ENCODE measurements at places on chromosomes 7 and 10.

GRCh38 chr7:136294977-136295376 lies 317.8 kb upstream of the MTPN start:
- DNase-seq = no peak

GRCh38 chr10:71606257-71607081 lies 113.1 kb downstream of the C10orf105 start:
- DNase-seq = no peak

GRCh38 chr10:117165538-117166417 lies 27.7 kb upstream of the VAX1 start:
- no peak for DNase-seq

- no peak for DNase-seq
Measured at GRCh38 chr10:45566415-45566814, 106.2 kb downstream of the ZFAND4 start.

DNA sequence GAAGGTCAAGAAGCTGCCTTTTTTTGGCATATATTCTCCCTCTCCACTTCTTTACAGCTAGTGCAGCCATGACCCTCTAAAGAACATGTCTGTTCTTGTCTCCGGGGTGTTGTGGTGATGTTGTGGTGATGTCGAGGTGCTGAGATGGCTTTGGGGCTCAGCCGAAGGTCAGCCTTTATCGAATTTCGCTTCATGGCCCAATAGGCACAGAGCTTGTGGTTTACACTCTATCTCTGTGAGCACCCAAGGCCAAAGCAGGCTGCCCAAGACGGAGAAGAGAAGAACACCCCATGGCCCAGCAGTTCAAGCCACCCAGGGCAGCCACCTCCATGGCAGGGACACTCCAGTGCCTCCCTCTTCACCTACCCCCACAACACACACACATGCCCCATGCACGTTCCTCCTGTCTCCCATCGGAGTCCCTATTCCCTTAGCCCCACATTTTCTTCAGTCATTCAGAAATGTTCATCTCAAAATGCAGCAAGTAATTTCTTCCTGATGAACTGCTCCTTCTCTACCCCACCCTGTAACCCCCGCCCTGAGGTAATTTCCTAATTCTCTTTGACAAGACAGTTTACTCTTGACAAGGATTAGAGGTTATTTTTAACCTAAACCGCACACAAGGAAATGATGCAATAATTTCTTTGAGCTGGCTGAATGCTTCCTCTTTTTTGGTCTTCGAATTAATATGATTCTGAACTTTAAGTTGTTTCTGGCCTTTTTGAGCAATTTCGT lies 18.6 kb upstream of the ADRB1 start:
- peak; percentile 25 for DNase-seq

GRCh38 chr7:19464241-19464640 lies 244.6 kb downstream of the POLR1F start:
- DNase-seq = no peak

- DNase-seq = no peak
Measured at GRCh38 chr10:49783645-49784044, 21.5 kb upstream of the OGDHL start.

DNA sequence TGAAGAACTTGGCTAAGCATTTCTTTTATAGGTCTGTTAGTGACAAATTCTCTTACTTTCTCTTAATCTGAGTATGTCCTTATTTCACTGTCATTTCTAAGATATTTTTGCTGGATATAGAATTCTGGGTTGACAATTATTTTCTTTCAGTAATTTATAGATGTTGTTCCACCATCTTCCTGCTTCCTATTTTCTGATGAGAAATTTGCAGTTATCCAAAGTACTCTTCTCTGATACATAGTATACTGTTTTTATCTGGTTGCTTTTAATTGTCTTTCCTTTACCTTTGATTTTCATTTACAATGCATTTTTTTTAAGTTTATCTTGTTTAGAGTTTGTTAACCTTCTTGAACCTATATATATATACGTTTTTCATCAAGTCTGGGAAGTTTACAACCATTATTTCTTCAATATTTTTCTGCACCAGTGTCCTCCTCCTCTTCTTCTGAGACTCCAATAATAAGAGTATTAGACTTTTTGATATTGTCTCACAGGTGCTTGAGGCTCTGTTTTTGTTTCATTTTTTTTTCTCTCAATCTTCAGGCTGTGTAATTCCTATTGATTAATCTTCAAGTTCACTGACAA lies 101.6 kb upstream of the INSIG1 start:
- no peak for DNase-seq

- no peak for DNase-seq
Measured at GRCh38 chr10:51786684-51787035, 87.3 kb upstream of the CSTF2T start.

GRCh38 chr10:4623200-4623599 lies 202.8 kb upstream of the AKR1E2 start:
- no peak for DNase-seq

DNA sequence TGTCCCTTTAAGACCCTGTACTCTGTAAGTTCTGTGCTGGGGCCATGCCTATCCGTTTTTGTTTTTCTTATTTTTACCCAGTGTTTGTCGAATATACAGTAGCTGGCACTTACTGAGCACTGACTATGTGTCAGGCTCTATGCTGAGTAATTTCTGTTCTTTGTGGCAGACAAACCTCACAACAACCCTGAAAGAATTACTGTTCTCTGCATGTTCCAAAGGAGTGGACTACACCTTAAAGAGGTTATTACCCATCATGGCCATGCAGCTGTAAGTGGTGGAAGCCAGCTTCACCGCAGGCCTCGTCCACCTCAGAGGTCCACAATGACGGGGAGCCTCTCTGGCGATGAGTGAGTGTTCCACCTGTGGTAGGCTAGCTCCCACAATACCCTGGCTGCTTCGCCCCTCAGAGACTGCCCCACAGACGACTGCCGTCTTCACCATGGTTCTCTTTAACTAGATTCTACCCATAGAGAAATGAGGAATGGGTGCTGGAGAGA lies 30.1 kb upstream of the RBM20 start:
- DNase-seq = no peak

GRCh38 chr10:110499796-110500514 lies 2.2 kb downstream of the DUSP5 start:
- DNase-seq = no peak

DNA sequence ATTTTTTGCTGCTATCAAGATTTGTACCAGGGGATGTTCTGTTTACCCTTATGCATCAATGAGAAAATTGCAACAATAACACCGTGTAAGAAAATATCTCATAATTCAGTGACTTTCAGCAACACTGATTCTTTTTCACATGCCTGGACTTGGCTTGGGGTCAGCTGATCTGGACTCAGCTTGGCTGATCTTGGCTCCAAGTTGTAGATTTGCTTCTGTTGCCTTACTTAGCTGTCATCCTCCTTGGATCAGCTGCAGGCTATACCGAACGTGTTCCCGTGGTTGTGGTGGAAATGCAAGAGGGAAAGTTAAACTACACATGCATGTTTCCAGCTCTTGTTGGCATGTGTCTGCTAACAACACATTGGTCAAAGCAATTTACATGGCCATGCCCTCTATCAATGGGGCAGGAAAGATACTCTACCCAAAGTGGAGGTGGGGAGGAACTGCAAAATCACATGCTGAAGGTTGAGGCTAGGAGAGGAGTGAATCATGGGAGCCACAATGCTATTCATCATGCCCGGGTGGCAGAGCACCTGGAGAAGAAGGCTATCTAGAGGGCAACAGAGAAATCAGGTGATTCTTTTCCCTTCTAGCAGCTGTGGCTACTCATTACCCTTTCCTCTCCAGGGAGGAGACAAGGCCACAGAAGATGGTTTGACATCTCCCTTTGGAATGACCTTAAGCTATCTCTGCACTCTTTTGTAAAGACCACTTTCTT lies 1276.3 kb upstream of the AUTS2 start:
- DNase-seq = no peak

DNA sequence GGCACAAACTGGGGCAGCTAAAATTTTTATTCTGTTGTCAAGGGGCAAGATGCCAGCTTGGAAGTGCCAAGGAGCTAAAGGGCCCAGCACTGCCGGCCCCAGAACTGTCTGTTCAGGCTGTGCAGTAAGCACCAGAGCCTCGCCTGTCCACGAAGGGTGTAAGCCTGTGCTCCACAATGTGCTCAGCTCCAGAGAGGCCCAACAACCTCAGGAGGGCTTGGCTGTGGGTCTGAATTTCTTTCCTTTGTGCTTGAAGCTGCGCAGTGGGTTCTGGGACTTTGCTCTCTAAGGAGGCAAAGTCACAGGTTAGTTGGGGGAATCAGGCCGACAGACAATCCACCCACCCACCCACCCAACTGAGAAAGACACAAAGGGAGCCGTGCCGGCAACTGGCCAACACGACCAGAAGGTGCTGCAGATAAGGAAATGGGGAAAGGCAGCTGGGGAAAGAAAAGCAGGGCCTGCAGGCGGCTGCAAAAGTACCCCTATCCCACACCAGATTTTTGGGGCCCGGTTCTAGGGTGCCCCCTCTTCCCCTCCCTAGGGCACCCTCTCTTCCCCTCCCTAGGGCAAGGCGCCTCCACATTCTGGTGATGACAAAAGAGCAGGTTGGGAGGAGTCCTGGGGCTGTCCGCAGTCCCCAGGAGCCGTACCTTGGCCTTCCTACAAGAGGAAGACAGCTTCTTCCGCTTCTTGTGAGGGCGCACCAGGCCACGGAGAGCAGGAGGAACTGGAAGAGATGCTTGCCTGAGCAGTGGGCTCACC lies 7.7 kb downstream of the DDX56 start:
- no peak for DNase-seq

DNA sequence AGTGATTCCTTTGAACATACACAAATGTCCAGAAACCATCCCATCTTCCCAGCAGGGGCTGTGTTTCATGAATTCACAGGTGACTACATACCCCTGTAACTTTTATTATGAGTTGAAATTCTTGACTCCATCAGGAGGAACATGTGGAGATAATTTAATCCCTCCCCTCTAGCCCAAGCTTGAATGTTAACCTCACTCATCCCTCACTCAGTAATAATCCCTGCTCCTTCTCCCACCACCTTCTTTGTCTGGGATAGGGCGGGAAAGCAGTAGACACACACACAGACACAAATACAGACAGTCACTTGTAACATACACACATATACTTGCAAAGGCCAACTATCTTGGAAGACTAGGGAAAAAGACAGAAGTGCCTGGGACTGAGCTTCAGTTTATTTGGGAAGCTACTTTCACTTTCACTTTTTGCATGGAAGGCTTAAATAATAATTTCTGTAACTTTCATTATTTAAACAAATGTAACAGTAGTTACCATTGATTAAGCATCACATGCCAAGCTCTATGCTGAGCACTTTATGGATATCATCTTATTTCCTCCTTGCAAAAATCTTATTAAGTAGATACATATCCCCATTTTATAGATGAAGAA lies 7.3 kb downstream of the AASS start:
- DNase-seq = no peak

GRCh38 chr7:156833312-156833711 lies 59.7 kb downstream of the LMBR1 start:
- DNase-seq = no peak

GRCh38 chr7:94971051-94971867 lies 63.9 kb downstream of the PPP1R9A start:
- no peak for DNase-seq

GRCh38 chr7:20596653-20597052 lies 18.8 kb upstream of the ABCB5 start:
- DNase-seq = no peak

DNA sequence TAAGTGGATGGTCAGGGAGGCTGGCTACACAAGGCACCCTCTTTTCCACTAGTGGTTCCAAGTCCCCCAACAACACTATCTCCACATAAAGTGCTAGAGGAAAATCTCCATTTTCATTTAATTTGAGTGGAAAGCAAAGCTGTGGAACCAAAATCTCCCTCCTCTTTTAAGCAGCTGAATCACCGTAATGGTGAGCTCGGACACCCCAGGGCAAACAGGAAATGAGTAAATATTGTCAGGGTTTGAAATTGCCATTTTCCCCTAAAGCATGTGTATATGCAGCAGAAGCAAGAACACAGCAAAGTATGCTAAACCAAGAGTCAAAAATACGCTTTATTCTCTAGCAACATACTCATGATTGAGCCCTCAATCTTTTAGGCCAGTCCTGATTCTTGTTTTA lies 143.7 kb downstream of the GPAM start:
- no peak for DNase-seq

DNA sequence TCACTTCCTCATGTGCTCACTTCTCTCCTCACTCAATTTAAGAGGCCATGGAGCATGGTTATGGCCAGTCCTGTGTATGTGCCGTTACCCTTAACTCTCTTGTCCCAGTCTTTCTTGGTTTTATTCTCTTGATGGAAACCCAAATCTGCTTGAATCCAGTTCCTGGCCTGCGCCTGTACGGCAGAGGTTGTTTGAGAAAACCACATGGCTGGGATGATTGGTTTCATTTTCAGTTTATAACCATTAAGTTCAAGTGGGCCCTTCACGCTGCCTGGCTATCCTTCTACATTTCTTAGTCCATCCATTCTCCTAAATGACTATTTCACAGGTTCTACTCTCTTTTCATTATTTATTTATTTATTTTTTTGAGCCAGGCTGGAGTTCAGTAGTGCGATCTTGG lies 1.6 kb upstream of the ZNF239 start:
- no peak for DNase-seq

DNA sequence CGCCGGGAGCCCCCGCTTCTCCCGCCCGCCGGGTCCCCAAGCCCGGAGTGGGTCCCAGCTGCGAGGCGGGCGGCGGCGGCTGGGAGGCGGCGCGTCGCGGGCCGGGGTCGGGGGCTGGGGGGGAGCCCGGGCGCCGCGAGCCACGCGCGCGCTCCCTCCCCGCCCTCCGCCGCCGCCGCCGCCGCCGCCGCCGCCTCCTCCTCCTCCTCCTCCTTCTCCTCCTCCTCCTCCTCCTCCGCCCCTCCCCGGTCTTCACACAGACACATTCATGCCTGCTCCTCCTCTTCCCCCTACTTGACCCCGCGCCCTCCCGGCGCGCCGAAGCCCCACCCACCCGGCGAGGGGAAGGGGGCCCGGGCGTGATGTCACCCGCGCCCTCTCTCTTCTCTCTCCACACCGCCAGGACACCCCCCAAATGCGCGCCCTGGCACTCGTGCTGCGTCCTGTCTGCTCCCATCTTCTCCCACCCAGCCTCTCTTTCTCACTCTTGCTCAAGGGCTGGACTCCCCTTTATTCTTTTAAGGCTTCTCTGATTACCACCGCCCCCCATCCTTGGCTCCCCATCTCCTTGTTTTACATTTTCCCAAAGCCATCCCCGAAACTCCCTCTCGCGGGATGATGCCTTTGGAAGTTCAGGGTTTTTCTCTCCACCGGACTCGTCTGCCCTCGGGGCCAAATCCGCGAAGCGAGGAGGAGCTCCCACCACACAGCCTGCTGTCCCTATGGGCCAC lies 967 bp upstream of the GLI3 start:
- no peak for DNase-seq

- no peak for DNase-seq
Measured at GRCh38 chr7:131733604-131734003, 177.2 kb upstream of the PODXL start.

- no peak for DNase-seq
Measured at GRCh38 chr7:3200504-3200903, 100.5 kb upstream of the SDK1 start.

- DNase-seq = no peak
Measured at GRCh38 chr10:61632057-61632670, 30.6 kb upstream of the CABCOCO1 start.

GRCh38 chr7:22561321-22561811 lies 61.4 kb upstream of the STEAP1B start:
- DNase-seq = no peak

- DNase-seq = no peak
Measured at GRCh38 chr7:150321788-150322113, 1.4 kb upstream of the LRRC61 start.
